ENCODE measurements at places on chromosomes 7 and 10.

DNA sequence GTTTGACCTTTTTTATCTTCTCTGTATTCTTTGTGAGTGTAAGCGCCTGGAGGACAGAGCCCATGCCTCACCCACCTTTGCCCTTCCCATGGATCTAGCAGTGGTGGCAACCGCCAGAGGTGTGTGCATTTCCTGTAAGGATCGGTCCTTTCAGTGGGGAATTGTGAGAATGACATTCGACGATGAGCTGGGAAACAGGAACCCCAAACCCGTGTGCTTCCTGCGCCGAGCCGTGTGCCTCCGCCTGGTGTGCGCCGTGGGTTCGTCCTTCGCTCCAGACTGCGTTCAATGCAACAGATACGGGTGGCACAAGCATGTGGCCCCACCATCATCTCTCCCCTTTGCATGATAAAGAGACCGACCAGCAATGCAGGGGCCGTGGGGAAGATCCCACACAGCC, 1.7 kb upstream of the DIP2C start:
- DNase-seq, result no peak

GRCh38 chr7:158680754-158681153, 23.9 kb downstream of the NCAPG2 start:
- no peak for DNase-seq

DNA sequence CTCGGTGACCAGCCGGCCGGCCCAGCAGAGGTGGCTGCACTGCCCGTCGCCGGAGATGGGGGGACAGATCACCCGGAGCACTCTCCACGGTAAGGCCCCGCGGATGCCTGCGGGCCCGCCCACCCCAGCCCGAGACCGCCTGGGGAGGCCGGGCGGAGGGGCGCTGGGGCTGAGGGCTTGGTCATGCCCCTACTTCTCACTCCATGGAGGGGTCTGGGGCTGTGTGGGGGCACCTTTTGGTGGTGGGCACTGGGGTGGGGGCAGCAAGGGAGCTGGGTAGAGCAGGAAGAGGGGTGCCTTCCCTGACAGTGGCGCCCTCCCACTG, 61.8 kb downstream of the NEURL1 start:
- DNase-seq, result no peak

DNA sequence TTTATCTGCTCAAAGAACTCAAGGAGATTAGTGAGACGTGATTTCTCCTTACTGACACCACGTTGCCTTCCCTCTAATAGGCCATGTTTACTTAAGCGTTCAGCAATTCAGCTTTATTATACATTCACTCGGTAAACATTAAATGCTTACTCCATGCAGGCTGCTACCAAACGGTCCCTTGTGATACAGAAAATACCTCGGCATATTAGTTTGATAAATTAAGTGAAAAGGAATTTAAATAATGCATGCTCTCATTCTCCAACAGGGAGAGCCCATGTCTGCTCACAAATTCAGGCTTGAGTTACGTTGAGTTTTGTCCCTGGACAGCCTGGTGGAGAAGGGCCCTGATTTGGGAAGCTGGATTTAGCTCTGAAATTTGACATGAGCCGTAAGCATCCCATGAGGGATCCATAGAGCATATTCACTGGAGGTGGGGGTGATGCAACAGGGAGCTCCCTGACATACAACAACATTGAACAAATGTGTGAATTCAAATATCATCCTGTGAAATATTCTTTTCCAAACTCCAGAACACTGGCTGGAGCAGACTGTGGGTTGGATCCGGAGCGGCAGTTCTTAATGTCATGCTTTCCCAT, 86.3 kb downstream of the TBXAS1 start:
- no peak for DNase-seq

- DNase-seq, result no peak
Measured at GRCh38 chr10:119516381-119517234, 25.9 kb downstream of the RGS10 start.

DNA sequence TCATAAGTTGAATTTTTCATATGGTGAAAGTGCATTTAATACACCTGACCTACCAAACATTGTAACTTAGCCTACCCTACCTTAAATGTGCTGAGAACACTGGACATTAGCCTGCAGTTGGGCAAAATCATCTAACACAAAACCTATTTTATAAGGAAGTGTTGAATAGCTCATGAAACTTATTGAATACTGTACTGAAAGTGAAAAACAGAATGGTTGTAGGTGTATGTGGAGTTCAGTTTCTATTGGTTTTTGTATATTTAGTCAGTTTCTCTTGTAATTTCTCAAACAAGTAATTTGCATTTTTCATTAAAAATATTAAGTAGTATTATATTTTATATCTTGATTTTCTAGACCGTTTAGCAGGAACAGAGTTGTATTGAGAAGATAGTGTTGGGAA, 15.3 kb downstream of the CCDC7 start:
- DNase-seq, result no peak

- no peak for DNase-seq
Measured at GRCh38 chr7:121696954-121697353, 176.0 kb upstream of the PTPRZ1 start.

DNA sequence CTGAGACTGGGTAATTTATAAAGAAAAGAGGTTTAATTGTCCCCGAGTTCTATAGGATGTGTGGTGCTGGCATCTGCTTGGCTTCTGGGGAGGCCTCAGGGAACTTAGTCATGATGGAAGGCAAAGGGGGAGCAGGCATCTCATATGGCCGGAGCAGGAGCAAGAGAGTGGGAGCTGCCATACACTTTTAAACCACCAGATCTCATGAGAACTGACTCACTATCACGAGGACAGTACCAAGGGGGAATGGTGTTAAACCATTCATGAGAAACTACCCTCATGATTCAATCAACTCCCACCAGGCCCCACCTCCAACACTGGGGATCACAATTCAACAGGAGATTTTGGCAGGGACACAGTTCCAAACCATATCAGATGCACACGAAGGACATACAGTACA, 199.9 kb upstream of the DPP6 start:
- DNase-seq, result no peak

GRCh38 chr10:75012471-75012870, 99.0 kb upstream of the SAMD8 start:
- no peak for DNase-seq

DNA sequence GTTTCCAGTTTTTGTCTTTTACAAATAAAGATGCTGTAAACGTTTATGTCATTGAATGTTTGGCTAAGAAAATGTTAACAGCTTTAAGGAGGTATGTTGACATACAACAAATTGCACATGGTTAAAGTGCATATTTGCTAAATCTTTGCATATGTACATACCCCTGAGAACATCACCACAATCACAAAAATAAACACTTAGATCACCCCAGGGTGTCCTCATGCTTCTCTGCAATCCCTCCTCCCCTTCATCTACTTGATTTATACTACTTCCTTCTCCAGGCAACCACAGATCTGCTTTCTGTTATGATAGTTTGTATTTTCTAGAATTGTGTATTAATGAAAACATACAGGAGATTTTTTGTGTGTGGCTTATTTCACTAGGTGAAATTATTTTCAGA, 209.5 kb downstream of the GLRX3 start:
- DNase-seq, result no peak

DNA sequence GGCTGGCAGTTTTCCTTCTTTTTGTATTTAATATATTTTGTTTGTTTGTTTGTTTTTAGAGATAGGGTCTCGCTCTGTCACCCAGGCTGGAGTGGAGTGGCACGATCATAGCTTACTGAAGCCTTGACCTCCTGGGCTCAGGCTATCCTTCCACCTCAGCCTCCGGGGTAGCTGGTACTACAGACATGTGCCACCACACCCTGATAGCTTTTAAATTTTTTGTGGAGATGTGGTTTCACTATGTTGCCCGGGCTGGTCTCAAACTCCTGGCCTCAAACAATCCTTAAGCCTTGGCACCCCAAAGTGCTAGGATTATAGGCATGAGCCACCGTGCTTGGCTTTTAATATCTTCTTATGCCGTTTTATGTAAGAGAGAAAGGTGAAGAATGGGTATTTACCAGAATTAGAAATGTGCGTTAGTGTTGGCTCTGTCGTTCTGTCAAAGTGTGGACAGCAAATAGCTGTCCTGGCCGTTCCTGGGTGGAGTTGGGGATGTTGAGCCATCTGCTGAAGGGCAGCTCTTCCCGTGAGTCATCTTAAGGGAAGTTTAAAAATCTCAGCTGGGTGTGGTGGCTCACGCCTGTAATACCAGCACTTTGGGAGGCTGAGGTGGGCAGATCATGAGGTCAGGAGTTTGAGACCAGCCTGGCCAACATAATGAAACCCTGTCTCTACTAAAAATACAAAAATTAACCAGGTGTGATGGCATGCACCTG, 14.8 kb downstream of the OGDH start:
- DNase-seq, result no peak

GRCh38 chr10:62027841-62028501, 126.5 kb downstream of the ARID5B start:
- DNase-seq, result no peak

DNA sequence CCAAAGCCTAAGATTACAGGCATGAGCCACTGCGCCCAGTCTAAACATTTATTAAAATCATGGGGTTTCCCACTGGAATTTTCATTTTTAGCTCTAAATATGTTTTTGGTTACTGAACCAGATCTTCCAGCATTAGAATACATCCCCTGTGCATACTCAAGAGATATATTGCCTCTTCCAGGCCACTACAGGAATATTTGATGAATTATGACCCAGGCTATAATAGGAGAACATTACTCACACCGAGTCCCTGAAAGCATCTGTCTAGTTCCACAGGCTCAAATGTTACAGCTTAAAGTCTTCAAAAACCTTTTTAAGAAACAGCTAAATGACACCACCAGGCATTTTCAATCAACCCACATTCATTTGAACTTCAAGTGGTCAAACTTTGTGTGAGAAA, 50.4 kb upstream of the GRM8 start:
- no peak for DNase-seq

- peak; percentile 6 for DNase-seq
Measured at GRCh38 chr10:130924138-130924819, 387.2 kb downstream of the TCERG1L start.

GRCh38 chr7:116377721-116378120, 121.8 kb upstream of the CAV2 start:
- DNase-seq, result no peak

GRCh38 chr7:155676052-155676451, 31.6 kb downstream of the RBM33 start:
- no peak for DNase-seq

DNA sequence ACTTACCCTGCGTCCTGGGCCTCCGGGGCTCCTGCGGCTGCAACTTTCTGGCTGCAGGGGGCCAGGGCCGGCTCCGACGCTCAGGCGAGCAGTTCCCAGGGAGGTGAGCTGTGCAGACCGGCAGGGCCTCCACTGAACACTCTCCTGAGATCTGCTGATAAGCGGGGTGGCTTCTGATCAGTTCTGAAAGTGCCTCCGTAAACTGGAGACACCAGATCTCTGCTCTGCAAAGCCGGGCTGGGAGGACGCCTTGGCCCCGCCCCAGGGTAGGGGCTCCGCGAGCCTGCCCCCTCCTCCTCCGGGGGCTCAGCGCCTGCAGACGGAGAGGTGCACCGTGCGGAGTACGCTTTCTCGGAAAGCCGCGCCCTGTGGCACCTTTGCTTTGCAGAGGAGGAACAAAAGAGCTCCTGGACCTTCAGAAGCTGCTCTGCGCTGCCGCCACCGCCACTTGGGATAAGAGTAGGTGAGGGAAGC, 141.3 kb upstream of the VKORC1L1 start:
- no peak for DNase-seq

GRCh38 chr10:10848488-10849111, 169.1 kb upstream of the CELF2 start:
- DNase-seq, result no peak

DNA sequence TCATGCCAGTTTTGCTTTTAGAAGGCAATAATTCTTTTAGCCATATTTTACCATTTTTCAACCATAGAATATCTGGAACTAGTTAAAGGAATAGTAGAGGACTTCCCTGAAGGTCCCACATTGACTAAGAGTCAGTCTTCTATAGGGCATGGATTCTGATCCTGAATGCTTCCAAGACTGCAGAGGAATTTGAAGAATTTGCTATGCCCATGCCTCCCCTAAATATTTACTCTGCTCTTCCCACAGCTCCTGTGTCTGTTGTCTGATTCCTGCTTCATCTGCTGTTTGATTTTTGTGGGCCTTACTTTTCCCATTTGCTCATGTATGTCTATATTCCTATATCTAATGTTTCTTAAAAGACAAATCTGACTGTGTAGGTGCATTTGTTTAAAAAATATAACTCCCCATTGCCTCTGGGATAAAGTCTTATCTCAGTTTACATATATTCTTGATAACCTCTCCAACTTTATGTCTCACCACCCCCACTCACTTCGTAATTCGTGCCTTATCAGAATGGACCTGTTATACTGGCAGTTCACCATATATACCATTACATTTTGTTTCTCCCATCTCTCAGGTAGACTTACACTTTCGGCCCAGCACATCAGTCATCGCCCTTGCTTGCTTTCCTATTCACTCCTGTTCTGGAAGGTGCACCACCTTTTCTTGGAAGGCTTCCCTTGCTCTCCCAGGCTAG, 33.9 kb downstream of the LRRC4 start:
- no peak for DNase-seq

DNA sequence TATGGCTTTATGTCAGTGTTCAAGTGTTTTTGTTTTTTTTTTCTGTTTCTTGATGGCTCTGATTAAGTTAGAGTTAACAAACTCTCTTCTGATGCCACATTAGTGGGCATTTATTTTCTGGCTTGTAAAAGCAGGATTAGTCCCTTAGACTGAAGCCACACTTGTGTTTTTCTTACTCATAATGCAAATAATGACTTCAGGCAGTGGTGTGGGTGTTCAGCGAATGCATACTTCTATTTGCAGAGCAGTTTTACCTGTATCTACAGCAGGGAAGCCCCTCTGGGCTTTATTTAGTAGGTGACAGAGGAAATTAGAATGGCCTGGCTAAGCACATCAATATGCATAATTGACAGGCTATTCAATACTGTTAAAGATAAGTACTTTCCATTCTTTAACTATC, 79.9 kb downstream of the CNNM2 start:
- DNase-seq, result no peak

DNA sequence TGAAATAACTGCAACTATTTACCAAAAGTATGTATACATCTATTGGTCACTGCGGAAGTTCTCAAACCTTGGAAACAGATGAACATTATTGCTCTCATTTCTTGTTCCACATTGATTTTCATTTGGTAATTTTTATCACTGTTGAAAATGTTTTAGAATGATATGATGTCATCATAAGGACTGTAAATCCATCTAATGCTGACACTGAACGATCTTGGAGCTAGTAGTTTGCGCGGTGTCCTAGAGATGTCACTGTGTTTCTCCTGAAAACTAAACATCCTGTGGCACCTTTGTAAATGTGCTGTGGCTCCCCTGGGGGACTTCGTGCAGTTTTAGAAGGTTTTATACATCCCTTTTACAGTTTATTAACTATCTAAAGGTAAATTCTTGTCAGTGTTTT, 73.5 kb downstream of the DNAJB9 start:
- DNase-seq, result no peak

DNA sequence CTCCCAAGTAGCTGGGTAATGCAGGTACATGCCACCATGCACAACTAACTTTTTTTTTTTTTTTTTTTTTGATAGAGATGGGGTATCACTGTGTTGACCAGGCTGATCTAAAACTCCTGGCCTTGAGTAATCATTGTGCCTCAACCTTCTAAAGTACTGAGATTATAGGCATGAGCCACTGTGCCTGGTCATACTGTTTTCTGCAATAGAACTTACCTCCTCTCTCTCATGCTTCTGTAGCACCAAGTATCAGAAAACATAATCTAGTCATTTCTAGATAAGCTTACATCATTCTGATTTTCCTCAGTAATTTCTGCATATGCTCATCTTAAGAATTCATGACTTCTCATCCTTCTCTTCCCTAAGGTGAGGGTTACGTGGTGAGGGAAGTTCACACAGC, 210.0 kb downstream of the IMMP2L start:
- DNase-seq, result no peak

- no peak for DNase-seq
Measured at GRCh38 chr10:100697631-100698030, 47.8 kb upstream of the PAX2 start.

GRCh38 chr10:15144788-15145187, 23.7 kb downstream of the NMT2 start:
- no peak for DNase-seq
